ENCODE measurements at places on chromosomes 7 and 10.

DNA sequence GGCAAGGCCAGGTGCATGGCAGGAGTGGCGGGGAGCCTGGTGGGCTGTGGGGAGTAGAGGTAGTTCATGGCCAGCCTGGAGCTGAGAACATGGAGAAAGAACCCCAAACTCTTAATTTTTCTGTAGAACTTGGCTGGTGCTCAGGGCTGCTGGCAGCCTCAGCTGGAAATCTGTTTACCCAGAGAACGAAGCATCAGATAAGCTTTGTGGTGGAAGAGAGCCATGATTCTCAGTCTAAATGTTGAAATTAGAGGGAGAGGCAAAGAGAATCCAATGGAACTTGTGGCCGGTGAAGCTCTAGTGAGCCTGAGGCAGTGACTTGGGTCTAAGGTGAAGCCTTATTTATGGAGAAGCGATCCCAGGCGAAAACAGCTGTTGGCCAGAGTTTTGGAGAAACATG lies 126.4 kb downstream of the CCDC3 start:
- DNase-seq: no peak

GRCh38 chr7:123692471-123692877 lies 36.8 kb downstream of the LMOD2 start:
- DNase-seq: no peak

DNA sequence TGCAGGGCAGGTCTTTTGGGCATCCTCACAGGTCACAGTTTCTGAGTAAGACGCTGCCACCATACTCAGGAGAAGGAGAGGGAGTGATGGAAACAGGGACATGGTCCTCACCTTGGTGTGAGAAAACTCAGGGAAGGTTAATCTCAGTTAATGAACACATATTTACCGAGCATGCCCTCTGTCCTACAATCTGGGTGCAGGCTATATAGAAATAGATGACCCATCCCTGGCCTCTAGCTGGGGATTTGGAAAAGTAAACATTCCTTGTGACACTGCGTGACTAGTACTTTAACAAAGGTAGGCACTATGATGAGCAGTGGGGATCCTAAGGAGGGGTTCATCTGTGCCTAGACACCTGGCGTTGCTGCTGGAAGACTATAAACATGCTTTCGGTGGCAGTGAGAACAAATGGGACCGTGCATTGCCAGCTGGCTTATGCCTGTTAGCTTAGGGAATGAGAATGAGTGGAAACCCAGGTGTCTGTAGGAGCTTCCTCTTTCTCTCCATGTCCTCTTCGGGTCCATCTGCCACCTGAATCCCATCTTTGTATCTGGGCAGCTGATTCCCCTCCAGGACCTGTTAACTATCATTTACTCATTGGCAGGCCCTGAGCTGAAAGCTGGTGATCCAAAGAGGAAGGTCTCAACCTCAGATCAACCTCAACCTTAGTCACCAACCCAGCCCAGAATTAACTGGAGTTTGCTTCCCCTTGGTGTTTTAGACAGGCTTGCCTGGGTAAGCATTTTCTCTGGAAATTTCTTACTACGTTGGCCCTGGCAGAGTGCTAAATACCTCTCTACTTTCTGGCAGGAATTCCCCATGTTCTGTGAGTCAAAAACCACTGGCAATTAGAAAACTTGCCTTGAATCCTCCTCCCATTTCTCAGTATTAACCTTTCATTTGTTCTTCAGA lies 794 bp downstream of the MBL2 start:
- peak; percentile 5 for DNase-seq

GRCh38 chr10:63722537-63722936 lies 201.3 kb downstream of the REEP3 start:
- DNase-seq: no peak

DNA sequence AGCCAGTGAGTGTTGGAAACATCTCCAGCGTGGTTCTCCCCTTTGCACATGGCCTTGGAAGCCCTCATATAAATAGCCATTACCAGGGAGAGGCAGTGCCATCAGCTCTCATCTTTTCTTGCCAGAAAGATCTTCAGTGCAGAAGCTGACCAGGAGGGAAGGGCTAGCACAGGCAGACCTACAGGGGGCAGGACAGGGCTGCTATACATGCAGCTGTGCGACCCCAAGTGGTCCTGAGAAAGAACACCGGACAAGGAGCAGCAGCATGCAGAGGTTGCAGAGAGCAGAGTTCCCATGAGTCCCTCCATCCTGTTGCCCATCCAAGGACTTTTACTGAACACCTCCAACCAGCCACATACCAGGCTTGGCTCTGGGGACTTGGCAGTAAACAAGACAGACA lies 17.1 kb downstream of the GRID1 start:
- no peak for DNase-seq

DNA sequence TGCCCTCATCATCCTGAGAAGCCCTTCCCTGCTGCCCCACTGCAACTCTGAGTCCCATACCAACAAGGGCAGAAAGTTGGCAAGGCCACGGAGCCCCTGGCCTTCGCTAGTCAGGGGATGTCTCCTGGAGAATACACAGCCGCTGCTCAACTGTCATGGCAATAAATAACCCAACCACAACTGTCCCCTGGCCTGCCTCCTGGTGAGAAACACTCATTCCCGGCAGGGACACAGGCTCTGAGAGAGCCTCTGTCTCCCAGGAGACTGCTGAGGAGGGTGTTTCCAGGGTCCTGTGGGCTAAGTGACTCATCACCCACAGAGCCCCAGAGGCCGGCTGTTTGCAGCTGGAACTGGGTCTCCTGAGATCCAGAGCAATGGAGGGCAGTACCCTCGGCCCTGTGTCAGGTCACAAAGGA lies 354.1 kb downstream of the TNS3 start:
- DNase-seq: peak; percentile 79

GRCh38 chr10:114492351-114493037 lies 88.2 kb upstream of the AFAP1L2 start:
- DNase-seq: no peak

DNA sequence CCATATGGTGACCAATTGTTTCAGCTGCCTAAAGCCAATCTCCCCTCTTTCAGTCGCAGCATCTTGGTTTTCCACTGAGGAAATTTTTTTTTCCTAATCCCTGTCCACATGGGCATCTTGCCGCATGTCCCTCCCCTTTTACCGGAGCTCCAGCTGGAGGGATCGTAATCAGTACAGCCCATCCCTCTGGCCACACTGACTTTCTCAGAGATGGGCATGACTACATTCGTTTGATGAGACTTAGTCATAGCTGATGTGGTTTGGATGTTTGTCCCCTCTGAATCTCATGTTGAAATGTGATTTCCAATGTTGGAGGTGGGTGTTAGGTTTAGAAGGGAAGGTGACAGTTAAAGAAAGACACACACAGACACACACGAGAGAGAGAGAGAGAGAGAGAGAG lies 186.8 kb upstream of the CXCL12 start:
- peak; percentile 38 for DNase-seq

- DNase-seq: no peak
These were observed 34.4 kb upstream of the ZMIZ1 start for GRCh38 chr10:79034271-79034876.

DNA sequence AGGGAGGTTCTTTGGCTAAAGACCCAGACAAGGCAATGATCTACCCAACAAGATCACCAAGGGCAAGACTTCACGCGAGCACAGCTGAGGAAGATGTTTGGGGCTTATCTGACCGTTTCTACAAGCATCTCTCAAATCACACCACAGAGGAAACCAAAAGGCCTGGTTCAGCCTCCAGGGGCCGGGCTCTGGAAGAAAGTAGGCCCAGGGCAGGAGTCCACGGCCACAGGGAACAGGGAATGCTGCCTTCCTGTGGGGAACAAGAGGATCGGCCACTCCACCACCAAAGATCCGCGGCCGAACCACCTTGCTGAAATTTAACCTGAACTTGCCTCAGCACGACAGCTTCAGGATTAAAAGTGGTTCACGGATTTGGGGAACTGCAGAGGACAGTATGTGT lies 332.5 kb downstream of the PTPRN2 start:
- DNase-seq: no peak

- no peak for DNase-seq
These were observed 2.3 kb upstream of the STK32C start for GRCh38 chr10:132309879-132310591.

- DNase-seq: no peak
These were observed 9.2 kb upstream of the SFMBT2 start for GRCh38 chr10:7419998-7420397.

GRCh38 chr10:70843333-70843732 lies 27.6 kb downstream of the SGPL1 start:
- DNase-seq: no peak

- DNase-seq: no peak
These were observed 169.8 kb downstream of the UBE2H start for GRCh38 chr7:129782818-129783583.

DNA sequence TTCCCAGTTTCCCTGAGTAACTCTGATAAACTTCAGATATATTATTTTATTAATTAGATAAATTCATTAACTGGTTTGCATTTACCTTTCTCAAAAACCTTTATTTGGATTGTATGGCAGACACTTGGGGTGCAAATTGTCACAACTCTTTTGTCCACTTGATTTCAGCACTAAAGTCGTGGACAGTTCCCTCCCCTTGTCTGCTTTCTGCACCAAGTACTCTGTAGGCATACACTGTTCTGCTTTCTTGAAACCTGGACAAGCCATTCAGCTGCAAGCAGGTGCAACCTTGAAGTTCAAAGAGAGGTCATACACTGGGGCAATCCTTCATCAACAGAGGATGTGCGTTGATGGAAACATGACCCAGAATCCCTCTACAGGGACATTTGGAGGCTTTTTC lies 162.9 kb downstream of the ARL5B start:
- peak; percentile 10 for DNase-seq

GRCh38 chr10:69073026-69073425 lies 14.9 kb upstream of the SRGN start:
- DNase-seq: no peak

DNA sequence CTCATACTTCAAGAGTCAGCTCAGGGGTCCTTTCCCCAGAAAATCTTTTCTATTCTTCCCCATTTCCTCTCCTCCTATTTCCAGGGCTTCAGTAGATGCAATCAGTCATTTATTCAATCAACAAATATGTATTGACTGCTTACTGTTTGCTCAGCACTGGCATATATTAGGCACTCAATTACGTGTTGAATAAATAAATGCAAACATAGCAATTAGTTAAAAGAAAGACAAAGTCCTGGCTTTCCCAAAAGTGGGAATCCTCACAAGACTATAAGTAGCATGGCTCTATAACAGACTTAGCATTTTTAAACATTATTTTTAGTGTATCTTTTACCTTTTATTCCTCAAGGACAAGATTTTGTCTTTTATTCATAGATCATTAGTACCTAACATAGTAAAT lies 111.6 kb downstream of the CHCHD3 start:
- no peak for DNase-seq

- no peak for DNase-seq
These were observed 369.6 kb downstream of the TCERG1L start for GRCh38 chr10:130941886-130942285.

- DNase-seq: no peak
These were observed 3.9 kb downstream of the LFNG start for GRCh38 chr7:2523461-2523936.

- peak; percentile 40 for DNase-seq
These were observed 2.4 kb downstream of the ZMYND11 start for GRCh38 chr10:137606-138005.

GRCh38 chr10:129048513-129048912 lies 418.5 kb upstream of the MGMT start:
- no peak for DNase-seq

DNA sequence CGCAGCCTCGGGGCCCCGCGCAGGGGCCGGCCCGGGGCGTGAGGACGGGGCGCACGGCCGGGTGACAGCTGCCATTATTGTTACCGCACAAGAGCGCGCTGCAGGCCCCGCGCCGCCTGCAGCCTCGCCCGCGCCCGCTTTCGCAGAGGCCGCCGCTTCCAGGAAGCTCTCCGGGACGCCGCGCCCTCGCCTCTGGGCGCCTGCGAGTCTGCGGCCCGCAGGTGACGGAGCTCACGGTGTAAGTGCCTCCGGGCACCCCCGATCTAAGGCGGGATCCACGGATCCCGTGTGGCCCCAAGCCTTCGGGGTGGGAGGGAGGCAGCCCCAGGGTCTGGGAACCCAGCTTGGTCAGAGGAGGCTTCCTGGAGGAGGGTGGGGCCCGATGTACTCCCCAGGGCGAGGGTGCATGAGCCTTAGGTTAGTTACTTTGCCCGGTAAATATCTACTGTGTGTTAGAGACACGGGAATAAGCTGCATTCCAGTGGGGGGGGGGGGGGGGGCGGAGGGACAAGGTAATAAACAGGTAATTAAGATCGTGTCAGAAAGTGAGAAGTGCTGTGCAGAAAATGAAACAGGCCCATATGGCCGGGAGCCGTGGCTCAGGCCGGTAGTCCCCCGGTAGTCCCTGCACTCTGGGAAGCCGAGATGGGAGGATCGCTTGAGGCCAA lies 638 bp downstream of the IQCE start:
- no peak for DNase-seq

- no peak for DNase-seq
These were observed 1.6 kb downstream of the GTF2IRD1 start for GRCh38 chr7:74455291-74455804.

DNA sequence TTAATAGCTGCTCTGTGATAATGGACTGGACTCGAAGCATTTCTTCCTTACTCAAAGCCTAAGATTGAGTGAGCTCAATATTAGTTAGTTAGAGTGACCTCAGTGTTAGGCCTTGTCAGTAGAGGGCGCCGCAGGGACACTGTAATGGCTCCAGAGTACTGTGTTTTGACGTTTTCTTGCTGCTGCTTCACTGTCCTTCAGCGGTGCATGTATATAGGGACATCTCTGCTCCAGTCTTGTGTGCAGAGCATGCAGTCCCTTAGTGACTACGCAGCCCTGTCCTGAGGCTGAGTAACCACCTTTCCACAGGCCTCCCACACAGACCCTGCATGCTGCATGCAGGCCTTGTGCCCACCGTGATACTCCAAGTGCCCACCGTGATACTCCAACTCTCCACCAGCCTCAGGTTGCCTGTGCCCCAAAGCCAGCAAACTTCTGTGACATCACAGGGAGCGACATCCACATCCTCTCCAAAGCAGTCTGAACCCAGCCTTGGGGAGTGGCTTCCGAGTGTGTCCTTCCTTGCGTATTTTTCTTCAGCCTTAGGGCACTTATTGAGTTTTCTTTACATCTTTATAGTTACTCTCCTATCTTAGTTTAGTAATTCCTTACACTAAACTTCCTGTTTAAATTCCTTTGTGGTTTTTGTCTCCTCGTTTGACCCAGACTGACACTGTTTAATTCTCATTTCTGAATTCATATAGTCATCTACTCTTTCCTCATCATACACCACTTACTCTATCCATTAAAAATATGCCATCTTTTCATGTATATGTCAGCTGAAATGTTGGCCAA lies 118.2 kb downstream of the JAZF1 start:
- DNase-seq: peak; percentile 70

- peak; percentile 100 for DNase-seq
These were observed 40.7 kb downstream of the MRPL32 start for GRCh38 chr7:42972699-42973500.

GRCh38 chr7:107080533-107080932 lies 36.0 kb downstream of the PRKAR2B start:
- DNase-seq: no peak

GRCh38 chr7:20503278-20503950 lies 112.1 kb upstream of the ABCB5 start:
- no peak for DNase-seq

Measured in fibroblast of upper back skin (primary cell).